ENCODE measurements at places on chromosomes 2 and 18. TPM values are rescaled to one million over a fixed set of nuclear protein-coding genes. Genes with fewer than 3 reads are reported as not detected.

The OTOS gene
- total RNA-seq, result not detected

The IL1R2 gene
- total RNA-seq, result 0.15 TPM

The CLHC1 gene
- total RNA-seq, result 3.6 TPM

The GAL3ST2 gene
- total RNA-seq, result 1.6 TPM

The UBE2F gene
- 44.9 TPM for total RNA-seq

The KLHL29 gene
- 7.7 TPM for total RNA-seq

The IDH1 gene
- total RNA-seq, result 80.2 TPM

The IL1B gene
- not detected for total RNA-seq

The ZAP70 gene
- total RNA-seq, result 0.54 TPM

The TNFAIP6 gene
- total RNA-seq, result not detected

The ATP8B1 gene
- 12.5 TPM for total RNA-seq

The CDK15 gene
- total RNA-seq, result 4.8 TPM

The GRP gene
- not detected for total RNA-seq

The TNFRSF11A gene
- 14.1 TPM for total RNA-seq

The RPRM gene
- total RNA-seq, result not detected

The THAP4 gene
- total RNA-seq, result 77.9 TPM

The MARS2 gene
- 8.7 TPM for total RNA-seq

The PDK1 gene
- 11.7 TPM for total RNA-seq

The RGPD4 gene
- not detected for total RNA-seq

The SDC1 gene
- 93.0 TPM for total RNA-seq

The LRRTM4 gene
- 0.23 TPM for total RNA-seq

The BCL2 gene
- total RNA-seq, result 0.72 TPM

The FAM237A gene
- total RNA-seq, result not detected

The GMPPA gene
- 66.2 TPM for total RNA-seq

The HOXD10 gene
- not detected for total RNA-seq

The CTAGE1 gene
- not detected for total RNA-seq

The DSG4 gene
- total RNA-seq, result not detected

The ASB18 gene
- not detected for total RNA-seq

The UGT1A4 gene
- total RNA-seq, result not detected

The GKN1 gene
- total RNA-seq, result not detected

The EN1 gene
- total RNA-seq, result 0.26 TPM

The TTN gene
- total RNA-seq, result 0.13 TPM

The LDLRAD4 gene
- 0.28 TPM for total RNA-seq

The ACTR2 gene
- total RNA-seq, result 347 TPM

The STAT4 gene
- total RNA-seq, result 0.05 TPM

The OSBPL1A gene
- total RNA-seq, result 50.5 TPM

The SULT1C4 gene
- total RNA-seq, result not detected

The FRZB gene
- total RNA-seq, result 0.08 TPM

The SFXN5 gene
- total RNA-seq, result 27.8 TPM

The CCDC68 gene
- total RNA-seq, result 0.41 TPM
